Fibroblast of skin of left quadriceps (primary cell): ENCODE measurements at places on chromosomes 2 and 18.

- DNase-seq, result no peak
These were observed 85.8 kb downstream of the RDH14 start for GRCh38 chr2:18474700-18475099.

GRCh38 chr18:79526468-79527460 is 131.0 kb downstream of the NFATC1 start:
- no peak for DNase-seq

- DNase-seq, result no peak
These were observed 667.5 kb upstream of the FANCL start for GRCh38 chr2:58908501-58909154.

DNA sequence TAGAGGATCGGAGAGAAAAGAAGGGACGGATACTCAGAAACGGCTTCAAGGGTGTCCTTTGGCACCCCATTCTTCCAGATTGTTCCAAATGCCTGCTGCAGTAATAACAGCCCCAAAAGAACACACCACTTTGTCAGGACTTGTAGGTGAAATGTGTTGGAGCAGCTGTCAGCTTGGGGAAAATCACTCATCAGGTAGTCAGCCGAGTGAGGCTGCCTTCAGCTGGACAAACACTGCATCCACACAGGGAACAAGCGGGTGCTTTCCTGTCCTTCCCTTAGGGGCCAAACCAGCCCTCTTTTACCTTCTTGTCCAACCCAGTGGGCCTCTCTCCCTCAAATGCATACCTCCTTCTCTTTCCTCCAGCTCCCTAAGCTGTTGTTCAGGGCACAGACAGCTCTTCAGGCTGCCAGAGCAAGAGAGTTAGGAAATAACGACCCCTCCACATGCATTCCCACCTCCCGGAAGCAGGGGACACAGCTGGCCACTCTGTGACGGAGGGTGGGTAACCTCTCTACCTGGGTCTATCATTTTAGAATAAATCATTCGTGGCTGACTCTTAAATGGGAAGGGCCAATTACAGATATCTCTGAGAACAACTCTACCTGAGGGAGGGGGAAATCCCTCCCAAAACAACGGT is 48.1 kb downstream of the BCL11A start:
- DNase-seq, result no peak

- no peak for DNase-seq
These were observed 61.9 kb upstream of the PXDN start for GRCh38 chr2:1806254-1806653.

DNA sequence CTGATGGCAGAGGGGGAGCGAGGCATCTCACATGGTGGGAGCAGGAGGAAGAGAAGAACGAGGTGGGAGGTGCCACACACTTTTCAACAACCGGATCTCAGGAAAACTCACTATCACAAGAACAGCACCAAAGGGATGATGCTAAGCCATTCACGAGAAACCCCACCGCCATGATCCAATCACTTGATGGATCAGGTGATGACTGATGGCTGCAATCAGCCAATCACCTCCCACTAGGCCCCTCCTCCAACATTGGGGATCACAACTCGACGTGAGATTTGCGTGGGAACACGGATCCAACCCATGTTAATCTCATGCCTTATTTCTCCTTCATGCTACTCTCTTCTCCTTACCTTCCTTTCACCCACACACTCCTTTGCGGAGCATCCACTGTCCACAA is 143.6 kb downstream of the ANTXR1 start:
- DNase-seq, result no peak

- no peak for DNase-seq
These were observed 69.8 kb downstream of the TNS1 start for GRCh38 chr2:217932803-217933616.

- DNase-seq, result no peak
These were observed 1517.5 kb upstream of the ZEB2 start for GRCh38 chr2:146037334-146037870.

- DNase-seq, result no peak
These were observed 1.0 kb downstream of the SPHKAP start for GRCh38 chr2:228180181-228181097.

DNA sequence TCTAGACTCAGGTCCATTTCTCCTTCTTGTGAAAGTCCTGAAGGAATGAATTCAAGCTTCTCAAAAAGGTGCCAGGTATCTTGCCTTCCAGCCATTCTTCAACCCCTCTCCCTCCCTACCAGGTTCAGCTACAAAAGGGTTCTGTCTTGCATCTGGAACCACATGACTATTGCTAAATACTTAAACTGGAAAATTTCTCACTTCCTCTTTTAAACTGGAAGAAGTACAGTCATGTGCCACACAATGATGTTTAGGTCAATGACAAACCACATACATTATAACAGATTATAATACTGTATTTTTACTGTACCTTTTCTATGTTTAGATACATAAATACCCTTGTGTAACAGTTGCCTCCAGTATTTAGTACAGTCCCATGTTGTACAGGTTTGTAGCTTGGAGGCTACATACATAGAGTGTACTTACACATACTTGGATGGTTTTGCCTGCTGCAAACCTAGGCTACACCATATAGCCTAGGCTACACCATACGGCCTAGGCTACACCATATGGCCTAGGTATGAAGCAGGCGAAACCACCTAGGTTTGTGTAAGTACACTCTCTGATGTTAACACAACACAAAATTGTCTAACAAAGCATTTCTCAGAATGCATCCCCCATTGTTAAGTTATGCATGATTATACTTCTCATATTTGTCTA is 142.0 kb upstream of the DNMT3A start:
- no peak for DNase-seq

GRCh38 chr18:22282311-22283115 is 113.1 kb downstream of the GATA6 start:
- peak; percentile 20 for DNase-seq
